KBM-7 (cell line): ENCODE measurements at places on chromosomes 7 and 10.

DNA sequence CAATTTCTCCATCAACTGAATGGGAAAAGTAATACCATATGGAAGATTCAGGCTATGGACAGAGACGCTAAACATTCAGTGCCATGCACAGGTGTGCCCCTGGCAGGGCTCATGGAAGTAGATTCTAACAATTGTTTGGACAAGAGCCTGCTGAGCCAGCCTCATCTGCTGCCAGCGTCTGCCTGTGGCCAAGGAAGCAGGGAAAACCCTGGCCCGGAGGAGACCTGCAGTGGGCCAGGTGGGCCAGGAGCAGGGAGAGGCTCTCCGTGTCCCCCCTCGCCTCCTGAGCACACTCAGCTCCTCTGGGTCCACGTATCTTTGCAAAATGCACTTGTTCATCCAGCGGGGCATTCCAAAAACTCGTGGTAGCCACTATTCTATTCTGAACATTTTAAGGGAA lies 130.1 kb downstream of the TCERG1L start:
- DNase-seq = no peak

GRCh38 chr10:31776159-31776558 lies 152.5 kb downstream of the ARHGAP12 start:
- DNase-seq = no peak

DNA sequence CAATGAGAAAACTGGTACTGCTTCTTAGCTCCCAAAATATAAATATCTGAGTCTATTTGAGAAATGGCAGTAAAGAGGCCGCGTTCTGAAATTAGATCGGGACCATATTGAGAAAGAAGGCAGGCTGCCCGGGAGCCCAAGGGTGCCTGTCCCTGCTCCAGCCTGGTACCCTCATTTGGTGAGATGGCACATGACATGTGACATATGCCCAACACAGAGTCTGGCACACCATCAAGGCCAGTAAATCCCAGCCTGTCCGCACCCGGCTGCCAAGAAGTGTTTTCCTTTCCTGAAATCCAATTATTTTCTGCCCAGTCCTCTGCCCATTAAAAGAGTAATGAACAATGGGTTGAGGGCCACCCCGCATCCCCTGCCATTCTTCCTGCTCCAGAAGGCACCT lies 66.4 kb downstream of the CDH23 start:
- DNase-seq = no peak

- DNase-seq = no peak
Measured at GRCh38 chr10:124701435-124701834, 42.7 kb downstream of the FAM53B start.

GRCh38 chr7:23284871-23285270 lies 14.3 kb upstream of the MALSU1 start:
- no peak for DNase-seq

DNA sequence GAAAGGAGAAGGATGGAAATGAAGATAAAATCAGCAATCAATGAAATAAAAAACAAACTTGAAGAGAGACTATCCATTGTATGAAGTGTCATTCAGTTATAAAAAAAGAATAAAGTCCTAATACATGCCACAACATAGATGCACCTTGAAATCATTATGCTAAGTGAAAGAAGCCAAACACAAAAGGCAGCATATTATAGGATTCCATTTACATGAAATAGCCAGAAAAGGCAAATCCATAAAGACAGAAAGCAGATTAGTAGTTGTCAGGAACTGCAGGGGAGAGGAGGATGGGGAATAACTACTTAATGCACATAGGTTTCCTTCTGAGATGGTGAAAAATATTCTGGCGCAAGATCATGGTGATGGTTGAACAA lies 6.6 kb upstream of the PON1 start:
- no peak for DNase-seq

GRCh38 chr7:82289152-82289535 lies 154.4 kb downstream of the CACNA2D1 start:
- no peak for DNase-seq

- no peak for DNase-seq
Measured at GRCh38 chr10:75098902-75099673, 12.4 kb upstream of the SAMD8 start.

- no peak for DNase-seq
Measured at GRCh38 chr7:157397036-157397720, 60.4 kb downstream of the DNAJB6 start.
